Ureter (tissue), 1 donor: ENCODE measurements at places on chromosomes 11 and 22. TPM values are rescaled to one million over a fixed set of nuclear protein-coding genes. Genes with fewer than 3 reads are reported as not detected.
A peak's percentile ranks its signal among the peaks of the same experiment; 100 is the strongest.

- DNase-seq: peak; percentile 80
These were observed 16.0 kb downstream of the TRPM5 start for GRCh38 chr11:2428322-2428795.

DNA sequence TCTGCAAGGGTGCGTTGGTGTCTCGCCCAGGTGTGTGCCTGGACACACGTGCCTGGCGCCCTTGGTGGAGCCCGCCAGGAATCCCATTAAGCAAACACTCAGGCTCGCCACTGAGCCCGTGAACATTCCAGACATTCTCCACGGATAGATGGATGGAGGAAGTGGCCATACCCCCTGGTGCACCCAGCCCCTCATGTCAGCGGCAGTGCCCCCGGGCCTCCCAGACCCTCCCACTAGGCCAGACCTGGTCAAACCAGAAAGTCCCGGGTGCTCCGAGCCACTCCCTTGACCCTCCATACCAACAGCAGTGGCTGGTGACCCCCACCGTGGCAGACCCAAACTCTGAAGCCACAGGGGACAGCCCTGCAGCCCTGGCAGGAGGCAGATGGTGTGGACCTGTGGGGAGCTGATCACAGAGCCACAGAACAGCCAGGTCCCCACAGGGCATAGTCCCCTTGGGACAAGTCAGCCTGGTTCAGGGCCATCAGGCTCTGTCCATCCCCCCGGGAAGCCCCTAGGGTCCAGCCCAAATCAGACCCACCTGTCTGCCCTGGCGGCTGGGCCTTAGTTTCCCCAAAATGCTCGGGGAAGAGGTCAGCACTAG is 1.9 kb downstream of the EPS8L2 start:
- no peak for DNase-seq

DNA sequence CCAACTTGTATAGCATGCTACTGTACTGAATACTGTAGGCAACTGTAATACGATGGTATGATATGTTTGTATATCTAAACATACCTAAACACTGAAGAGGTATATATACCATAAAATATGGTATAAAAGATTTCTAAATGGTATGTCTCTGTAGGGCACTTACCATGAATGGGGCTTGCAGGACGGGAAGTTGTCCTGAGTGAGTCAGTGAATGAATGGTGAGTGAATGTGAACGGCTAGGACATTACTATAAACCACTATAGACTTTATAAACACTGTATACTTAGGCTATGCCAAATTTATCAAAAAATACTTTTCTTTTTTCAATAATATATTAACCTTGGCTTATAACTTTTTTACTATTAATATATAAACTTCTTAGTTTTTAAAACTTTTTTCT is 66.8 kb downstream of the ZC3H12C start:
- no peak for DNase-seq

- no peak for DNase-seq
These were observed 416.5 kb upstream of the DDI1 start for GRCh38 chr11:103619938-103620337.

- no peak for DNase-seq
These were observed 38.5 kb downstream of the RIBC2 start for GRCh38 chr22:45451972-45452371.

- DNase-seq: no peak
These were observed 174.1 kb downstream of the FAM181B start for GRCh38 chr11:82559609-82560008.

DNA sequence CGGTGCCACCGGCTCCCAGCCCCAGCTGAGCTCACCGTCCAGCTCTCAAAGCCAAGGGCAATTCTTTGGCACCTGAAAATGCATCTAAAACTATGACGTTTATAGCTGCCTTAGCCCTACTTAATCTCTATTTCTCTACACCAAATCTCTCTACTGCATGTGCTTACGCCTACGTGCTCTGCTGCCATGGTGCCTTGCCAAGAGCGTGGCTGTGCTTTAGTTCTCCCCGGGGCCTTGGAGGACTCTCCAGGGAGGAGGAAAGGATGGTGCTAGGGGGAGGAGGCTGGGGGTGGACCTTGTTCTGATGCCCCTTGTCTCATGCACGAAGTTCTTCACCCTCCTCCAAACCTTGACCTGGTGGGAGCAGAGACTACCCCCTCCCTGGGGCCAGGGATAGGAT is 9.0 kb upstream of the BID start:
- DNase-seq: no peak

- no peak for DNase-seq
These were observed 44.0 kb downstream of the TP53I11 start for GRCh38 chr11:44906649-44907048.

- no peak for DNase-seq
These were observed 10.7 kb downstream of the MAML2 start for GRCh38 chr11:96332126-96332771.

DNA sequence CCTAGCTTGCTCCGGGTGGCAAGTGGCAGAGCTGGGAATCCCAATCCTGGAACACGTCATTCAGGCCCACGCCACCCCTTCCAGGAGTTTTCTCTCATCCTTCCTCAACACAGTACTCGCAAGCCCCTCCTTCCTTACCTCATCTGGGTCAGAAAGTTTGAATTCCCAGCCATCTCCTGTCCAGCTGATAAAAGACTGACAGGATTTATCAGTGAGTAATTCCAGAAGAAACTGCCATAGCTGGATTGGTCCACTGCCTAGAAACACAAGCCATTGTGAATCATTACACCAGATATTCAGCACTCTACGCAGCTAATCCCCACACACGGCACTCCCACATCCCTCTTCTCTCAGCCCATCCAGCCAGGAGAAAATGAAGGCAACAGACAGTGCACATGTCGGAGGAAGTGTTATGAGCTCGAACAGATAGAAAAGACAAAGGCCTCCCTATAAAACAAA is 124.0 kb downstream of the ETS1 start:
- DNase-seq: no peak

DNA sequence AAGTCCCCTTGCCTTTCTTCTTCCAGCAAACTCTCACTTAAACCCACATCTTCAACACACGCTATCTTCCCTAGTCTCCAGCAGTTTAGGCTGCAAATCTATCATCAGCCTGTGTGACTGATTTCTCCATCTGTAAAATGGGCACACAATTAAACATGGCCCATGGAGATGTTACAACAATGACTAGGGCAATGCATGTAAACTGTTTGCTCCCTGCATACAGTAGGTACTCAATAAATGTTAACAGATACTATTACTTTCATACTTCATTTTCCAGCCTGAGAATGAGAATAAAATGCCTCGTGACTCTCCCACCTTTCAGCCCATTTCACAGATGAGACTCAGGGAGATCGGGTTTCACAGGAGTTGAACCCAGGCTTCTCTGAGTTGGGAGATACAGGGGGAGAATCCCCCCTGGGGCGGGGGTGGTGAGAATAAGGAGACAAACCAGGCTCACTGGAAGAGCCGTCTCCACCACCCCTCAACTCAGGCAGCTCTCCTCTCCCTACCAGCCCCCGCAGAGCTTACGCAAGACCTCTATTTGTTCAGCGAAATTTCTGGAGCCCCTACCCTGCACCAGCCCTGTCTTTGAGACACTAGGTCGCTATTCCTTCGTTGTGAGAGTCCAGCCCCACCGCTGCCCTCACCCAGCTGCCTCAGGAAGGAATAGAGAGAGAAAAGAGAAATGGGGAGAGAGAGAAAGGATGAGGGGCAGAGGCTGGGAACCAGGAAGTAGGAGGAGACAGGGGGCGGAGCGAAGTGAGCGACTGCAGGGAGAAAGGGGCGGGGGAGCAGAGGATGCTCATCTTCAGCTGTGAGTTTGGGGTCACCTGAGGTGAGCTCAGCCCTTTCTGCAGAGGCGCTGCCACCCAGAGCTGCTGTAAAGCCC is 42.1 kb upstream of the KLHL35 start:
- peak; percentile 67 for DNase-seq

GRCh38 chr11:35938231-35938630 is 5.6 kb upstream of the LDLRAD3 start:
- DNase-seq: no peak

DNA sequence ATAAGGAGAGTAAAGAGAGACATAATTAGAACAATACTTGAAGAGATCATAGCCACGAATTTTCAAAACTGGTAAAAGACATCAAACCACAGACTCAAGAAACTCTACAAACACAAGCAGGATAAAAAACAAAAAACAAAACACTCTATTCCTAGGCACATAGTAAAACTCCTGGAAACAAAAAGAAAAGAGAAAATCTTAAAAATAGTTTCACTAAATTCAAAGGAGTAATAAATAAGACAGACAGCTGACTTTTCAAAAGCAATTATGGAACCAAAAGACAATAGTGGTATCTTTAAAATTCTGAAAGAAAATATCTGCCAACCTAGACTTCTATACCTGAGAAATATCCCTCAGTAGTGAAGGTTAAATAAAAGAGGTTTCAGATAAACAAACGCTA is 9.2 kb upstream of the NARS2 start:
- DNase-seq: no peak

DNA sequence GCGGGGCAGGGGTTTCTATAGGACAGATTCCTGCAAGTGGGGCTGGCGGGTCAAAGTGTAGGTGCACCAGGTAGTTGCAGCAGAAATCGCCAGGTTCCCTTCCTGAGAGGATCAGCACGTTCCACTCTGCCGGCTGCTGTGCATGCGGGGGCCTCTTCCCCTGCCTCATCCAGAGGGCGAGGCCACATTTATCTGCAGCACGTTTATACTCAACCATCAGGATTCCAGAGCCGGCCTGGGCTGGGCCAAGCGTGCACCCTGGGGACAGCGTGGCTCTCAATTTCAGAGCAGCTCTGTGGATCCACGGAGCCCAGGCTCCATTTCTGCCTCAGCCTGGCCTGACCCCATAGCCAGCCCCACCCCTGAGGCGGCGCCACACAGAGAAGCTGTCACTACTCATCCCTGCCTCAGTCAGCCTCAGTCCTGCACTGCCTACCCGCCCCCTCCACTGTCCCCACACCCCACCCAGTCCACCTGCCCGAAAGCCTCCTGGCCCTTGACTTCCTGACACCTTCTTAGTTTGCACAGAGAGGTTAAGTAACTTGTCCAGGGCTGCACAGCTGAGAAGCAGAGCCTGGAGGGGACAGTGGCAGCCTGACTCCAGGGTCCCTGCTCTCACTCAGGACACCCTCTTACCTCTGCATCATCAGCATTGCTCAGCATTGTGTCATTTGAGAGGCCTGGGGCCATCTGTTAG is 45.9 kb upstream of the RTL6 start:
- DNase-seq: no peak

DNA sequence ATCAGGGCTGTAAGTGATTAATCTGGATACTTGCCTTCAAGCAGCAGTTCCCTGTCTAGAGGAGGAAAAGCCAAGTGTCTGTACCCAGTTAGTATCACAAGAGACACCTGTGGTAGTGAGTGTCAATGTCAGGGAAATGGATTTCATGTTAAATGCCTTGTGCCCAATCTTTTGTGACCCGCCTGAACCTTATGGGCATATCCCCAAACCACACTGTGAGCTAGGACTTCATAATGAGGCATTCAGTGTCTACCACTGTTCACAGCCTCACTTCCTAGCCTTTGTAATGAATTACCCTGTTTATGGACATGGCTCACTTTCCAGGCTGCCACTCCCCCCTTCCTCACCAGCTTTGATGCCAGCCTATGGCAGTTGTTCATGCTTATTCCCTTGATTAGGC is 125.1 kb downstream of the TRIM44 start:
- no peak for DNase-seq

- no peak for DNase-seq
These were observed 74.7 kb upstream of the DRD2 start for GRCh38 chr11:113549611-113550578.

DNA sequence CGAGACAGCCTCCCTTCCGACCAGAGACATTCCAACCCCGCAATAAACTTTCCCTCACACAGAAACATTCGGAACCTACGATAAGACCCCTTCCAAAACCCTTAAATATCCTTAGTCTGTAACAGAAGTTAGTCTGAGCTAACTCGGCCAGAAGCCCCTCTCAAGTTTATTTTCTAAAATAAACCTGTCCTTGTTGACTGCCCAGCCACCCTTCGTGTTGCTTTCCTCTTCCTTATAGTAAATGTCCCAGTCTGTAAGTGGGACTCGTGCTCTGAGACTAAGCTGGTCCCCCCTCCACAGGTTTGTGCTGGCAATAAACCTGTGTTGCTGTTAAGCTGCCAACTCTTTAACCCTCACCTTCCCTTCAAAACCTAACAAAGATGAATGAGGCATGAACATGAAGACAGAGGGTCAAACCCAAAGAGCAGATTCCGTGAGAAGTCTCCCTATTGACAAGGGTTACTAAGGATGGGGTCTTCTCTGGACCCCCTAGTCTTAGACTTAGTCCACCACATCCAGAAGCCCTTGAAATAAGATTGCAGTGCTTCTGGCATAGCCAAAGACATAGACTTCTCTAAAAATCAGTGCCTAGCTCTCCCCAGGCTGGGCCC is 18.2 kb downstream of the MIF start:
- no peak for DNase-seq

ISX gene
- not detected for total RNA-seq

NOX4 gene
- 1.6 TPM for total RNA-seq

SCN3B gene
- 2.1 TPM for total RNA-seq

ROM1 gene
- 5.4 TPM for total RNA-seq

GLYAT gene
- not detected for total RNA-seq

LRRC56 gene
- 3.4 TPM for total RNA-seq

RCOR2 gene
- total RNA-seq: 2.0 TPM

MRGPRE gene
- 0.81 TPM for total RNA-seq

OR8G5 gene
- not detected for total RNA-seq

RBM14 gene
- total RNA-seq: 105 TPM

NAV2 gene
- total RNA-seq: 47.3 TPM

KCNJ5 gene
- total RNA-seq: 0.94 TPM

SORL1 gene
- total RNA-seq: 134 TPM

RFPL1 gene
- not detected for total RNA-seq
